Activated CD4-positive, alpha-beta T cell treated with anti-CD3 and anti-CD28 coated beads, Interleukin-2, amount 10 ng/mL, durations not matched to agents 7 days and 5 days (primary cell): ENCODE measurements at places on chromosomes 13 and 19. TPM values are rescaled to one million over a fixed set of nuclear protein-coding genes. Genes with fewer than 3 reads are reported as not detected.

The ZNF558 gene
- total RNA-seq = 21.2 TPM

The KLK15 gene
- not detected for total RNA-seq

The IQCN gene
- 7.2 TPM for total RNA-seq

The MEIOSIN gene
- total RNA-seq = not detected

The RFPL4A gene
- total RNA-seq = not detected

The KIR2DL4 gene
- 0.30 TPM for total RNA-seq

The UPK1A gene
- total RNA-seq = 0.37 TPM

The TEKTIP1 gene
- total RNA-seq = 8.7 TPM

The ICAM5 gene
- 0.17 TPM for total RNA-seq

The TMEM259 gene
- 195 TPM for total RNA-seq

The TNFSF13B gene
- 11.7 TPM for total RNA-seq

The WDR87 gene
- not detected for total RNA-seq

The ZIC2 gene
- total RNA-seq = not detected

The SHISA2 gene
- 0.35 TPM for total RNA-seq

The ZNF541 gene
- total RNA-seq = 0.35 TPM

The FFAR3 gene
- total RNA-seq = not detected

The ASF1B gene
- 131 TPM for total RNA-seq

The MEDAG gene
- total RNA-seq = not detected

The PGLYRP1 gene
- not detected for total RNA-seq

The MCEMP1 gene
- total RNA-seq = not detected
